ENCODE measurements at places on chromosomes 16 and 17.

- no peak for DNase-seq
Measured at GRCh38 chr17:15048381-15048780, 216.7 kb downstream of the PMP22 start.

GRCh38 chr17:75684924-75685323 lies 17.8 kb downstream of the SAP30BP start:
- no peak for DNase-seq

DNA sequence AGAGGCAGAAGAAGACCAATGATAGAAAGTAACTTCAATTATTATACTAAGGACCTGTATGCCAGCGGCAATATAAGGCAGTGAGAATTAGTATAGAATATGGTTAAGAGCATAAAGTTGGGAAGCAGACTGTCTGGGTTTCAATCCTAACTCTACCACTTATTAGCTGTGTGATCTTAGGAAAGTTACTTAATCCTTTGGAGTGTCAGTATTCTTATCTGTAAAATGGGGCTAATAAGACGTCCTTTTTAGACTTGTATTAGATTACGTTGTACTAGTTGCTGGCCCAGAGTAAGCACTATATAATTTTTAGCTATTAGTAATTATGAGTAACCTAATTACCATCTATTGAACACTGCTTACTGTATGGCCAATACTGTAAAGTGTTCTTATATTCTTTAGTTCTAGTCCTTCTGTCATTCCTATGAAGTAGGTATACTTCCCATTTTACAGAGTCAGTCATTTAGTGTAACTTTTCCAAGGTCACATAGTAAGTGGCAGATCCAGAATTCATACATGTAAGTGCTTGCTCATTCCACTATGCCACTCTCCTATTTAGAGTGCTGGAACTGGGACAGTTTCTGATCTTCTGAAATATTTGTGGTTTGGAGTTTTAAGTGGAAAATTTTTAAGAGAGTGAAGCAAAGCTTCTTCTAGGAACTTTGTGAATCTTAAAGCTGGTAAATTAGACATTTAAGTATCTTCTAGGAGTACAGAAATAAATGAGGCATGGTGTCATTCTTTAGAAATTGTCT lies 22.5 kb downstream of the HEATR9 start:
- DNase-seq, result no peak

GRCh38 chr17:60135951-60136666 lies 13.7 kb upstream of the CA4 start:
- DNase-seq, result no peak

GRCh38 chr17:11935734-11936406 lies 61.4 kb downstream of the ZNF18 start:
- DNase-seq, result peak; percentile 78

DNA sequence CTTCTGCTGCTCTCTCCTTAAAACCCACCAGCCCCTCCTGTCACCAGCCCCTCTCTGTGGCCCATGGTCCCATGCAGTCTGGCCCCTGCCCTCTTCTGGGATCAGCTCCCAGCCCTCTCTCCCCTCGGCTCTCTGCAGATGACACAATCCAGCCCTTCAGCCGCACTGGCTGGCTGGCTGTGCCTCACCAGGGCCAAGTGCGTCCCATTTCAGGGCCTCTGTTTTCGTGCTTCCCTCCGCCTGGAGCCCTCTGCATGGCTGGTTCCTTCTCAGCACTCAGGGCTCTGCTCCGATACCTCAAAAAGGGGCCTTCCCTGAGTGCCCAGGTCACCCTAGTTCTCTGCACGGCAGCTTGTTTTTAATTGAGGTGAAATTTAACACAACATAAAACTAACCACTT lies 124.3 kb downstream of the SOCS1 start:
- DNase-seq, result no peak

- DNase-seq, result no peak
Measured at GRCh38 chr17:68693466-68693865, 92.3 kb upstream of the FAM20A start.

DNA sequence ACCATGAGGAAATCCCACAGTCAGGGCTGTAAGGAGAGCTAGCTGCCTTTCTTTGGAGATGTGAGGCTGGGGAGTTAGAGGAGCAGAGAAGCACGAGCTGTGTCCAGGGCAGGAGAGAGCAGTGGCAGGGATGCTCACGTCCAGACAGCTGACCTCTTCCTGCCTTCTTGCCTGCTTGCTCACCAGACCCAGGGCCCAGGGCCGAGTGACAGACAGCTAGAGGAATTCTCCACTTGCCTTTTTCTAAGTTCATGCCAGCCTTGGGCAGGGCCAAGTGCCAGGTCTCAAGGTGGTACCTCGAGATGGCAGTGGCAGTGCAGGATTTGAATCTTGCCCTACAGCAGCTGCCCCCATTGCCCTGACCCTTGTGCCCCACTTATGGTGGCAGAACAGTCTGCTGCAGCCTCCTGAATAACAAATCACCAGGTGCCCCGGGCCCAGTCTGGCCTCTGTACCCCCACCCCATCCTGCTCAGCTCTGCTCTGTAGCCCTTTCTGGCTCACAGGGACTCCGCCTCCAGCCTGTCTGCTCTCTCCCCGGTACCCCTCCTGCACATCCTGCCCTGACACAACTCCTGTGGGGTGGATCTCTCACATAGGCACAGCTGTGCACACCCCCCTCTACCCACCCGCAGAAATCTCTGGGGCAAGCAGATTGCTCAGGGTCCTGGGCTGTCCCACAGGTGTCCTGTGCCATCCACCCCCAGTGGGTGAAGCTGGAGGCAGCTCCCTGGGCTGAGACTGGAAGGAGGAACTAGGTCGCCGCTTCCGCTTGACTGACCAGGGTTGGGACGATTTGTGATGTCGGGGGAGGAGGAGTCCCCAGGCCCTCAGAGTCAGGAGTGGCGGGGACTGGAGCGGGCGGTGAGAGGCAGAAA lies 25.9 kb downstream of the GRIN2C start:
- no peak for DNase-seq

DNA sequence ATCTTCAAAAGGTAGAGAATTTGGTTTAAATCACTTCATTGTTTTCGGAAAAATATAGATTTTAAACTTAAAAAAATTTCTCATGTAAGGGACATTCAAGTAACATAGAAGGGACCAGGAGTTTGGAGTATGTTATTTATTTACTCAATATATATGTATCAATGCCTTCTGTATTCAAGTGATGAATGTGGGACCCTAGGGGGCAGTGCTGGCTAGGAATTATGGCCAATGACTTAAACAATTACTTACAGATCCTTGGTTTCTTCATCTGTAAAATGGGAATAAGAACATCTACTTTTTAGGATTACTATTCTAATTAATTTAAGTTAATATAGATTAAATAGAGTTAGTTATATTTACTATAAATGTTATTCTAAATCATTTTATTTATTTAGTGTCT lies 886.3 kb upstream of the RBFOX1 start:
- DNase-seq, result peak; percentile 4

DNA sequence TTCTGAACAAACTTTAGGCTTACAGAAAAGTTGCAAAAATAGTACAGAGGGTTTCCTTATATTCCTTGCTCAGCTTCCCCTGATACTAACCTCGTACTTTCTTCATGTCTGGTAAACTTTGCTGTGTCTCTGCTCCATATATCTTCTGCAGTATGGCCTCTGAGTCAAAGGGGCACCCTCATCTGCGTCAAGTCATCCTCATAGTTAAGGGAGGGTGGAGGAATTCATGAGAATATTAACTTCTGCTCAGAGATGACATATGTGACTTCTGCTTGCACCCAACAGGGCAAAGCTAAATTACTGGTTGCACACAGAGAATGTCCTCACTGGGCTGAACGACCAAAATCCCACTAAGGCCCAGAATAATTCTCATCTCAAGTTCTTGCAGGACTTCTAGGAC lies 4.3 kb upstream of the CCL7 start:
- no peak for DNase-seq

DNA sequence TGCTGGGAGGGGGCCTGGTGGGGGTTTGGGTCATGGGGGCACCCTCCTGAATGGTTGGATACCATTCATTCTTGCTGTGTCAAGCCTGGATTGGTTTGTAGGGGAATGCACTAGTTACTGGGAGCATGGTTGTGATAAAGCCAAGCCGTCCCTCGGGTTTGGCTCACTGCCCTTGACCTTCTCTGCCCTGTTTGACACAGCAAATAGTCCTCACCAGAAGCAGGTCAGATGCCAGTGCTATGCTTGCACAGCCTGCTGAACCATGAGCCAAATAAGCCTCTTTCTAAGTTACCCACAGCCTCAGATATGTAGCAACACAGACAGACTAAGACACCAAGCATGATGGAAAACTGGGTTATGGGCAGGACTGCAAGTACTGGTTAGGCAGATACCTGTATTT lies 14.6 kb downstream of the ZNF778 start:
- no peak for DNase-seq

DNA sequence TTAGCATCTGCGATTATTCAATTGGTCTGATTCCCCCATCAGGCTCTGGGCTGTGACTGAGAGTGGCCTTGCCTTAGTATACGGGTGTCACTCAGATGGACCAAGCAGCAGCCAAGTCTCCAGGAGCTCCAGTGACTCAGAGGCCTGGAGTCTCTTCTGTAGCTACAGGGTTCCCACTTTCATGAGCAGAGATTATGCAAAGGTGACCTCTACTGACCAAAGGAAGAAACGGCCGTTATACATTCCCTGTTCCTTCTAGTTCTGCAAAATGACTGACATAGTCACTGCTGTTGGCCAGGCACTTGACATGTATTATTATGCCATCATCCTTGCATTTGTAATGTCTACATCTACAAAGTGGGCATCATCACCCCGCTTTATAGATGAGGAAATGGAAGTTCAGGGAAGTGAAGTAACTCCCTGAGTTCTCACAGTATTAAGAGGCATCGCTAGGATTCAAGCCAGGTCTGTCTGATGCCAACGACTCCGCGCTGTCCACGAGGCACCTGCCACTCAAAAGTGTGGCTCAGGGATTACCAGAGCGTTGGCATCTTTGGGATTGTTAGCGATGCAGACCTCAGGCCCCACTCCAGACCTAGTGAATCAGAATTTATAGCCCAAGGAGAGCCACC lies 23.3 kb downstream of the SLC38A7 start:
- peak; percentile 89 for DNase-seq

GRCh38 chr16:77344341-77344740 lies 90.5 kb downstream of the ADAMTS18 start:
- DNase-seq, result no peak

DNA sequence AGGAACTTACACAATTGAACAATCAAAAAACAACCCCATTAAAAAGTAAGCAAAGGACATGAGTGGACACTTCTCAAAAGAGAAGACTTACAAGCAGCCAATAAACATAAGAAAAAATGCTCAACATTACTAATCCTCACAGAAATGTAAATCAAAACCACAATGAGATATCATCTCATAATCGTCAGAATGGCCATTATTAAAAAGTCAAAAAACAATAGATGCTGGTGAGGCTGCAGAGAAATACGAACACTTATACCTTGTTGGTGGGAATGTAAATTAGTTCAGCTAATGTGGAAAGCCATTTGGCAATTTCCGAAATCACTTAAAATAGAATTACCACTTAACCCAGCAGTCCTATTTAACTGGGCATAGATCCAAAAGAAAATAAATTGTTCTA lies 301.9 kb upstream of the KCNJ16 start:
- no peak for DNase-seq

- peak; percentile 52 for DNase-seq
Measured at GRCh38 chr16:73015612-73016487, 32.1 kb downstream of the ZFHX3 start.

DNA sequence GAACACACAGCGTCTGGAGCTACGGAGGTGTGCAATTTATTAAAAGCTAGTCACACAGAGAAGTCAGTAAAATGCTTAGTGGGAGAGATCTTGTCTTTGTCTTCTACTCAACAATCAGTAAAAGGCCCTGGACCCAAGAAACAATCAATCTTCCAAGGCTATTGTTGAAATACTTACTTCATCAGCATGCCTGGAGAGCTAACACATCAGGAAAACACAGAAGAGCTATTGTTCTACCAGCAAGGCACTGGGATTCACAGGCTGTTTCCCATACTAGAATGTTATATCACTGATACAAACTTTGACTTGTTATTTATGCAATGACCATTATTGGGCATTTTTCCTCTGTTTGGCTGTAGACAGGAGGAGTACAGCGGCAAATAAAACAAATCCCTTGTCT lies 247.8 kb upstream of the ERCC4 start:
- DNase-seq, result no peak
